ENCODE measurements at places on chromosomes 5 and 9. TPM values are rescaled to one million over a fixed set of nuclear protein-coding genes. Genes with fewer than 3 reads are reported as not detected.
A peak's percentile ranks its signal among the peaks of the same experiment; 100 is the strongest.

DNA sequence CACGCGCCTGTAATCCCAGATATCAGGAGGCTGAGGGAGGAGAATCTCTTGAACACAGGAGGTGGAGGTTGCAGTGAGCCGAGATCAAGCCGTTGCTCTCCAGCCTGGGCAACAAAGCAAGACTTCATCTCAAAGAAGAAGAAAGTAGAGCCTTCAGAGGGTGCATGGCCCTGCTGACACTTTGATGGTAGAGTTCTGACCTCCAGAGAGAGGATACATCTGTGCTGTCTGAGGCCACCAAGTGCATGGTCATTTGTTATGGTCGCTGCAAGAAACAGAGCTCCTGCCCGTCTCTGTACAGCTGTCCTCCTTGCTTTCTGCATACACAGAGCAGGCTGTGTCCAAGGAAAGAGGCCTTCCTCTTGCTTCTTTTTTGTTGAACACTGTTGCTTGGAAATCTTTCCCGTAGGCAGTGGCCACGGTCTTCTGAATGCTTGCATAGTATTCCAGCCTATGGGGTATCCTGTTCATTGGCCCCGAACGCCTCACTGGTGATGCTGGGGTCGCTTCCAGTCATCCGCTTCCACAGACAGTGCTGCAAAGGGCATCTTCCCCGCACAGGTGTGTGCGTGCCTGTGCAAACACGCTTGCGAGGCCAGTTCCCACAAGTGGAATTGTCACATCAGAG is 36.8 kb upstream of the UNC5A start:
- DNase-seq = no peak

- no peak for DNase-seq
These were observed 81.7 kb downstream of the HMHB1 start for GRCh38 chr5:143893638-143894037.

DNA sequence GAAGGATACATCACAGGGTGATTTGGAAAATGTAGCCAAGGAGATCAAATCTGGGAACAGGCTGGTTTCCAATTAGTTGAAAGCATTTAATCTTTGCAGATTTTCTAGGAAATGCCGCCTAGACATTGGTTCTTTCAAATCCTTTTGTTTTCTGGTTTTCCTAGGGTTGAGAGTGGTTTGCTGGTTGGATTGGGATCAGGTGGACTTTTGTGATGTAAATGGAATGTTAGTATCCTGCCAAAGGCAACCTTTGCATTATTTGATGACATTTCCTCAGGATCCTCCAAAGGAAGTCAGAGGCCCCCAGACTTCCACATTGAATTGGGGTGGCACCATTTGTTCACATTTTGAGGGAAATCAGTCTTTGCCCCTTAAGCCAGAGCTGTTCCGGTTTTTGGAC is 245.5 kb upstream of the RPS23 start:
- DNase-seq = no peak

DNA sequence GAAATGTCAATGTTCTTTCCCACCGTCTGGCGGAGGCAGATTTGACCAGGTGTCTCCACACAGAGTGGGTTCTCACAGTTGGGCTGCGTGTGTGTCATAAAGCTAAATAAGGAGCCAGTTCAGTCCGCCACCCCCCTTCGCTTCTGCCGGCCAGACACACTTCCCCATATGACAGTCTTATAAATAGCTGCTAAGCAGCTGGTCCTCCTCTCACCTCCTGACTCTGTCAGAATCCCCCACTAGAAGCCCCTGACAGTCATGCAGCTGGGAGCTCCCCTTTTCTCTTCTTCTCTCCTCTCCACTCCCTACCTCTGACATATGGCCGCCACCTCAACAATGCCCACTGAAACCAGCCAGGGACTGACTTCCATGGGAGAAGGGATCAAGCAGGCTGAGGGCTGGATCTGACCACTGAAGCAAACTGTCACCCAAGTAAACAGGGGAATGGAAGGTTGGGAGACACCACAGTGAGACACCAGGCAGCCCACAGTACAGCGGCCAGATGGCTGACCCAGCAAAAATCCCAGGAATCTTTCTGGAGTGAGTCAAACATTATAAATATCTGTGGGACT is 141.9 kb upstream of the EFNA5 start:
- no peak for DNase-seq

ARL14EPL gene
- total RNA-seq = not detected

GRCh38 chr5:78629624-78630023 is 18.9 kb downstream of the LHFPL2 start:
- no peak for DNase-seq

DNA sequence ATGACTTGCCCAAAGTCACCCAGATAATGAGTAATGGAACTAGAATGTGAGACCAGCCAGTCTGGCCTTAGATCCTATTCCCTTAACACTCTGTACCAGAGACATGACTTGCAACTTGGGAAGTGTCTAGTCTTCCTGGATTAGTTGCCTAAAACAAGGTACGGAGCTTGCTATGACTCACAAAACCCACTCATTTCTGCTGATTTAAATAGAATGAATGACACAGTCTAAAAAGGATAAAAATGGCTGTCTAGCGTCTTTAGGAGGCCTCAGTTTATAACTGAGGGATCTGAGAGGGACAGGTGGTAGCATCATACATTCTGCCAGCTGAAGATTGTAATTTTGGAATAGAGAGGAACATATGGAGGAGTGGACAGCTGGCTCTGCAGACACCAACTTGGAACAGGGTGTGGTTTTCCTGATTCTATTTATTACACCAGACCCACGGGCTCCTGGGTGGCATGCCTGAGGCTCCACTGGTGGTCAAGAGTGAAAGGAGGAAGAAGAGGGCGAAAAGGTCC is 62.7 kb downstream of the ABLIM3 start:
- DNase-seq = no peak

TRPM6 gene
- not detected for total RNA-seq

GRCh38 chr9:128214571-128215490 is 11.7 kb downstream of the DNM1 start:
- DNase-seq = no peak

- peak; percentile 54 for DNase-seq
These were observed 133.3 kb upstream of the RAI14 start for GRCh38 chr5:34522599-34523386.

DNA sequence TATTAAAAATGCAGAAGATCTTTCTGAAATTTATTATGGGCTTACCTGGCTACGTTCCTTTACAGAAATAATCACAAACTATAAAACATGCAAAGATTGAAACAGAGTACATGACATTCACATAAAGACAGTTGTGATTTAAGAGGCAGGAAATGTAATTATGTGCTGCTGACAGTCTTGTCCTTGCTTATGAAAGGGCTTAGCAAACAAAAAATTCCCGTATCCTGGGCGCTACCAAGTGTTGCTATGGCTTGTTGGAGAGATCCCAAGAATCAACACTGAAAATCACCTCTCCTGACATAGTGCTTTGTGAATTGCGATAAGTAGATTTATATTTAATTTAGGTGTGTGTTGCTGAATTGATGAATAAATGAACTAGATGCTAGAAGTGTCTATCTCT is 352.5 kb upstream of the C9orf72 start:
- no peak for DNase-seq

GRCh38 chr5:91257301-91257700 is 125.8 kb downstream of the ARRDC3 start:
- DNase-seq = no peak

GRCh38 chr9:2771661-2772060 is 54.4 kb downstream of the KCNV2 start:
- DNase-seq = no peak

- DNase-seq = peak; percentile 31
These were observed 10.4 kb downstream of the TRIM14 start for GRCh38 chr9:98108531-98109031.

DNA sequence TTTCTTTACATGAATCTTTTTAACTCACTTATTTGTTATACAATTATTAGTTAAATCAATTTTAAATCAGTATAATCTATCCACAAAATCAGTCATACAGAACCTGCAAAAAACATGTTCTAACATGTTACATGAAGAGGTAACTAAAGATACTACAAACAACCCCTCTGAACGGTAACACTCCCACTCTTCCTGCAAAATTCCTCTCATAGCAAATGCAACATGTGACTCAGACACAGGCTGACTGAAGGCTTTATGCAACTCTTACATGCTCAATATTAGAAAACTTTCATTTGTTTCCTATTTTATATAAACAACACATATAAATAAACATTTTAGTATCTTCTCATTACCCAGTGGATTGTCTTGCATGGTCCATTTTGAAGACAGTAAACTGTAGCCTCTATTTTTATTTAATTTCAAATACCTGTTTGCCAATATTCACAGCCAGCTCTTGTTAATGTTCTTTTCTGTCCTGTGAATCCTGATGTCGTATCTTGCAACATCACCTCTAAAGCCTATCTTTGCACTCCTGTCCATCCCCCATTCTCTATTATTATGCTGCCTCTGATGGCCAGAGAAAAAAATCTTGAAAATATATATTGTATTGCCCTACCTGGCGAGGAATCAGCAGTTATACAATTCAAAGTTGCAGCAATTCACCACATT is 100.5 kb upstream of the CCDC152 start:
- no peak for DNase-seq

DNA sequence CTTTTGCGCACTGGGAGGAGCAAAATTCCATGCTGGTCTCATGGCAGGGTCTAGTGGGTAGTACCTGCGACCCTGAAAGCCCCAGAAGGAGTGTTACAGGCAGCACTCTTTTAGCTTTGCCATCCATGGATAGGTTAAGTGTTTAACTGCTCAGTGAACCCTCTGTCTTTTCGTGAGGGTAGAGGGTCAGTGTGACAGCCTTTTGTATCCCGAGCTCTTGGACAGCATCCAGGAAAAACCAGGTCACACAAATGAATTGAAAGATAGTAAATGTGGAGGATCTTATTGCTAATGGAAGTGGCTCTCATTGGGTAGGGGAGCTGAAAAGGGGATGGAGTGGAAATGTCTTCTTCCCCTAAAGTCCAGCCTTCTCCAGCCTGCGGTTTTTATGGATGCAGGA is 57.8 kb upstream of the CCDC112 start:
- DNase-seq = no peak

DNA sequence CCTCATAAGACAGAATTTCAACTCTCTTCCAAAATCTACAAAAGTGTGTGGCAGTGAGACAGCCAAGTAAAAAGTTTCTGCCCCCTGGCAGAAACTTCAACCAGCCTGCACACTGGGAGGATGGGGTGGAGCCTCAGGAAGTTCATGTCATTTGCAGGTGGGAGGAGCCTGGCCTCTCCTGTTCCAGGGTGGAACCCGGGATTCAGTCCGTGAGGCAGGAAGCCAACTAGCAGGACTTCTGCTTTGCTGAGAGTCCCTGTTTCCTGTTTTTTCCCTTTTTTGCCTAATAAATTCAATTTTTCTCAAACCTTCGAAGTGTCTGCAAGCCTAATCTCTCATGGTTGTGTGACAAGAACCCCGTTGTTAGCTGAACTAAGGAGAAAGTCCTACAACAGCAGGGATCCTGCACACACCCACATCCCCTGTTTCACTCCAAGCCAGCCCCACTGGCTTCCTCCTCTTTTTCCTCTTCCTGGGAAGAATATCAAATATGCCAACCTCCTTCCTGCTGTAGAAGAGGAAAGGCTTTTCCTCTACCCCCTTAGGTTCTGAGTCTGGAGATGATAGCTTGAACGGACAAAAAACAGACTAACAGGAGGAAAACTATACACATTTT is 69.3 kb downstream of the ALDH7A1 start:
- no peak for DNase-seq

ZBED3 gene
- 0.45 TPM for total RNA-seq

DNA sequence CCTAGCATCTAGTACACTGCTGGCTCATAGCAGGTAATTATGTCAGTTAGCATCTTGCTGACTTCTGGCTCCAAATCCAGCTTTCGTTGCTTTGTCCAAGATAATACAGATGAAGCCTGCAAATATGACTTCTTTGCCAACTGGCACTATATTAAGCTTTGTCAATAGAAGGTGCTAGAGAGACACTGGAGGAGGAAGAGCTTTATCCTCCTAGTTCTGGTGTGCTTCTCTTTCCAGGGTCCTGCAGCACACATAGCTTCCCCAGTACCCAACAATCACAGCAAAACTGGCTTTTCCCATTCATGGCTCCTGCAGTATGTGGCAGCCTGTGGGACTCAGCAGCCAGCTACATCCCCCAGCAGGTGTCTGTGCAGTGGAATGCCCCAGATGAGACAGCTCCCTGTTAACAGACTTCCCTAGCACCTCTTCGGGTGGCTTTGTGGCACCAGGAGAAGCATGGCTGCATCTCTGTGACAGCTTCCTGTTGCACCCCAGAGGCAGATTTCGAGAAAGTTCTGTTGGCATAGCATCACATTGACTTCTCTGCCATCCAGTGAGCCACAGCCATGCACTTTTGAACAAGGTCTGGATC is 147.8 kb downstream of the OXCT1 start:
- no peak for DNase-seq

- DNase-seq = no peak
These were observed 388.8 kb downstream of the CDK5RAP2 start for GRCh38 chr9:120191141-120191540.

GRCh38 chr9:118414676-118415075 is 710.5 kb downstream of the TLR4 start:
- no peak for DNase-seq

DNA sequence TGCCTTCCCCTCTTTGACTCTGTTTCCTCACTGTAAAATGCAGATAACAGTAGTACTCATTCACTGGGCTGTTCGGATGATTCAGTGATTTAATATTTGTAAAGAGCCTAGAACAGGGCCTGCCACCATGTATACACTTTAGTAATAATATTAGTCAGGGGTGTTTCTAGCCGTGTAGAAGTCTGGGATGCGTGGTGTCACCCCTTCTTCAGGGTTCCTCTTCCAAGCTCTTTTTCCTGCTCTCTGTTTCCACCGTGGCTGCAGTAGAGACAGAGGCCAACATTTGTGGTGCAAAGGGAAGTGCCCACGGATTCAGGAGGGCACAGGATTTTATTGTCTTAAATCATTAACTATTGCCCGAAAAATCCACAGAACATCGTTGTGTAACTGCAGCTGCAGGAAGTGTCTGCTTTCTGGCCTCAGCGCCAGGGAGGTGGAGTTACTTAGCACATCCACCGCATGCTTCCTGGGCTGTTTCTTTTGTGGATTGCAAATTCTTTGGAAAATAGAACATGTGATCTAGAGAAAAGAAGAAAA is 61.7 kb downstream of the TRIO start:
- DNase-seq = no peak

GRCh38 chr5:55319491-55319890 is 11.7 kb downstream of the MTREX start:
- DNase-seq = no peak

DNA sequence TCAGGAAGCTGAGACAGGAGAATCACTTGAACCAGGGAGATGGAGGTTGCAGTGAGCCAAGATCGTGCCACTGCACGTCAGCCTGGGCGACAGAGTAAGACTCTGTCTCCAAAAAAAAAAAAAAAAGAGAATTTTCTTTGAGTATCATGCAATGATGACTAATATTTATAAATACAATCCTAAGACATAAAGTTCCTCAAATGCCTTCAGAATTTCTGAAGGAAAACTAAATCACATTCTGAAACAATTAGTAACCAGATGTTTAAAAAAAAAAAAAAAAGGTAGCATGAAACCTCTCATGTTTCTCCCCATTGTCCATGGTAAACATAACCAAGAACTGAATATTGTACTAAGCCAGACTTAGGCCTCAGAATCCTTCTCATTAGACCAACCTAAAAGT is 23.1 kb downstream of the MLLT3 start:
- DNase-seq = no peak

Data from activated CD4-positive, alpha-beta memory T cell treated with anti-CD3 and anti-CD28 coated beads, Interleukin-2, amount 10 ng/mL, durations not matched to agents 7 days and 5 days (primary cell).